ENCODE measurements at places on chromosomes 16 and 17. TPM values are rescaled to one million over a fixed set of nuclear protein-coding genes. Genes with fewer than 3 reads are reported as not detected.

Gene DNAI2
- 0.21 TPM for total RNA-seq

Gene KRT31
- total RNA-seq, result not detected

Gene ZPBP2
- not detected for total RNA-seq

Gene C17orf50
- total RNA-seq, result not detected

Gene KRTAP1-3
- not detected for total RNA-seq

Gene CSH2
- 0.10 TPM for total RNA-seq

Gene COX6A2
- total RNA-seq, result not detected

Gene AXIN2
- 28.5 TPM for total RNA-seq

Gene NPIPB13
- total RNA-seq, result 12.1 TPM
